ENCODE measurements at places on chromosomes 13 and 19. TPM values are rescaled to one million over a fixed set of nuclear protein-coding genes. Genes with fewer than 3 reads are reported as not detected.

DNA sequence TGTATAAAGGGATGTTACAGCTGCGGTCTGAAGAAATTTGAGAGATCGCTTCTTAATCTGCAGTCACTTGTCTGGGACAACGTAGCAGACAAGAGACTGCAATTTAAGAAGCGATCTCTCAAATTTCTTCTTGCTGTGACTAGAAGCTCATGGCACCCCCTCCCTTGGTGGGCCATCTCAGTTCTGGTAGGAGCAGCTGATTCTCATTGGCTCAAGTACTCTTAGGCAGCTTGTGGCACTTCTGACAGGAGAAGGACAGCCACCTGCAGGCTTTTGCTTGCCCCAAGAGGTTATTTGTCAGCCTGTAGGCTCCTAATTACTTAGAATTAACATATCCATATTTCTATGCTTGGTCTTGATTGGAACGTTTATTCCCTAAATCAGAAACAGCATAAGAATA lies 503.0 kb downstream of the DCT start:
- no peak for DNase-seq

- DNase-seq: no peak
Measured at GRCh38 chr13:90105276-90105675, 1242.2 kb upstream of the MIR17HG start.

GRCh38 chr13:47004027-47004426 lies 107.2 kb upstream of the HTR2A start:
- no peak for DNase-seq

DNA sequence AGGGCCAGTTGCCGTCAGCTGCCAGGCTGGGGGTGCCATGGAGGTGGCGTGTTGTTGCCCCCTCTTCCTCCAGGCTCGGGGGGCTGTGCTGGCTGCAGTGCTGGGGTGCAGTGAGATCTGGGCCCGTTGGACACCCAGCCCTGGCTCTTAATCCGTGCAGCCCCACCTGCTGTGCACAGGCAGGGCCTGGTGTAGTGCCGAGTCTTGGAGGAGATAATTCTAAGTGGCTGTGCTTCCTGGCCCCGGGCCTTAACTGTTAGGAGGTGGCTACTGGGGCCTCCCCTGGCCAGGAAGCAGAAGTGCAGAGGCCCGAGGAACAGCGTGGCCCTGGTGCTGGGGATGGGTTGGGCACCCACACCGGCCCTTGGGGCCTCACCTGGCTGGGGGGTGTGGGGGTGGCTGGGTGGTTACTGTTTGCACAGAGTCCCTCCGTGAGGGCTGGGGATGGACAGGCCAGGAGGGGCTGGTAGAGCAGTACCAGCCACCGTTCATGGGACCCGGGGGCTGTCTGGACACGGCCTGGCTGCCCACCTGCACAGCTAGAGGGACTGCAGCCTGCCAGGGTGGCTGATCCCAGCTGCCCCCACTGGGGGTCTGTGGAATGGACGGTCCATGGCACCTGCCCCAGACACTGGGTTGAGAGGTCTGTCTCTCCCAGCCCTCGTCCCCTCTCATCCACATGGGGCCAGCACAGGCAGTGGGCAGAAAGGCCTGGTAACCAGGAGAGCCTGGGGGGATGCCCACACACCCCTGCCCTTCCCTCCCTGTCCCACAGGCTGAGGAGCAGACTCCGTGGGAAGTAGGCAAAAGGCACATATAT lies 3.3 kb downstream of the GPX4 start:
- DNase-seq: no peak

- no peak for DNase-seq
Measured at GRCh38 chr13:69793783-69794453, 313.7 kb upstream of the ATXN8OS start.

The CHAMP1 gene
- total RNA-seq: 13.9 TPM

The TBXA2R gene
- 0.67 TPM for total RNA-seq

The OR10H1 gene
- total RNA-seq: not detected

The CD37 gene
- 12.1 TPM for total RNA-seq

GRCh38 chr13:95865080-95865615 lies 188.1 kb downstream of the UGGT2 start:
- DNase-seq: no peak

GRCh38 chr13:107743983-107744382 lies 471.4 kb downstream of the LIG4 start:
- DNase-seq: no peak

DNA sequence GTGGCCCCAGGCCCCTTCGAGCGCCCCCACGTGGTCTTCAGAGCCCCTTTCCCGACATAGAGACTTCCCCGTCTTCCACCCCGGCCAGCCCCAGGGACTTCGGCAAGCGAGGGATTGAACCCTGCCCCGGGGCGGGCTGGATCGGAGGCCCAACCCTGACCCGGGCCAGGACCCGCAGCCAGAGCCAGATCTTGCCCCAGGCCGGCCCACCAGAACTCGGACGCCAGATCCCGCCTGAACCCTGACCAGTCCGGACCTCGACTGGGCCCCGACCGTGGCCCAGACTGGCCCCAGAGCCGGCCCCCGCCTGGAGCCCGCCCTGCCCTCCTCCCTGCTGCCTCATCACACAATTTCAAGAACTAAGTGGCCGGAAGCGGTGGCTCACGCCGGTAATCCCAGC lies 253 bp upstream of the TPTE2 start:
- DNase-seq: no peak

- DNase-seq: no peak
Measured at GRCh38 chr19:4581666-4582553, 22.4 kb upstream of the SEMA6B start.

GRCh38 chr13:48112896-48113755 lies 18.2 kb upstream of the MED4 start:
- DNase-seq: no peak

DNA sequence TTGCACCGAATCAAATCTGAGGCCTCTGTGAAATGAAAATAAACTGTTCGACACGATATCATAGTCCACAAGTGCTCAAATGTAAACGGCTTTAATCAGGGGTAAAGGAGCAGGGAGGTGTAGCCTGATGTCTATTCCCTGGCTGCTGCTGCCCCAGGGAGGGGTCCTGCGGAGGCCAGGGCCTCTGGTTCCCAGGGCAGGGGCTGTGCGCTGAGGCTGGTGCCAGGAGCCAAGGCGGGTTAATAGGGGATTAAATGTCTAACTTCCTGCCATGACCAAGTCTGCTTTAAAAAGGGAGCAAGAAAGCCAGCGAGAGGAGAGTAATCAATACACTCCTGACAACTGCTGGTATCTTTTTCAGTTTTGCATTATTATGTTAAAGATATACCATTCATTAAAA lies 59.4 kb downstream of the ZNF536 start:
- DNase-seq: no peak

- peak; percentile 76 for DNase-seq
Measured at GRCh38 chr19:16608290-16608739, 19.7 kb downstream of the MED26 start.

DNA sequence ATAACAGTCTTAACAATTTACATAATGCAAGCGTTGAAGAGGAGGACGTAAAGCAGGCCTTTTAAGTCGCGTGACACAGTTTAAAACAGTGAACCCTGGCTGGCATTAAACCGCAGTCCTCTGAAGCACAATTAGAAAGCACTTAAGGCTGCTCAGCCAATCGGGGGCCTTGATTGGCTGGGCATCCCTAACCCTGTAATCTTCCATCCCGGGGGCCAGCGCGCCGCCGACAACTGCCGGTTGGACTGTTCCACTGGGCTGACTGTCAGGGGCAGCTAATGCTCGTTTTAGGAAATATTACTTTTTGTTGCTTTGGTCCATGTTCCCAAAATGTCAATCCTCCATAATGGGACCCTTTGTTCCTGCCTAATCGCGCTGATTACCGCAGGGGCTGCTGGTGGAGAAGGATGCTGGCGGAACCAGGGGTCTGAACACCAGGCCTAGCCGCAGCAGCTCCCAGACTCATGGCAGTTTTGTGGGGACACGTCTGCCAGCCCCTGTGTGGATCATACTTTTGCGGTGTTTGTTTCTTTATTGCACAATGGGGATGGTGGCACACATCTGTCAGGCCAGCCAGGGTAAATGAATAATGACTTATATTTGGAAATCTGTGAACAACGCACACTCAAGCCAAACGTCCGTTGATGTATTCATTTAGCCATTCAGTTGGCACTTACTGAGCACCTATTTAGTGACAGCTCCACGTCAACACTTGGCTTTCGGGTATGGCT lies 127.1 kb upstream of the SPACA7 start:
- DNase-seq: peak; percentile 28

- DNase-seq: no peak
Measured at GRCh38 chr13:82905071-82905470, 977.2 kb downstream of the SLITRK1 start.

The ADM5 gene
- 0.43 TPM for total RNA-seq

The SLITRK6 gene
- 0.82 TPM for total RNA-seq

- no peak for DNase-seq
Measured at GRCh38 chr13:66926200-66926850, 303.8 kb downstream of the PCDH9 start.

The PHLDB3 gene
- total RNA-seq: 7.7 TPM

GRCh38 chr19:12859546-12859945 lies 21.2 kb downstream of the MAST1 start:
- no peak for DNase-seq

DNA sequence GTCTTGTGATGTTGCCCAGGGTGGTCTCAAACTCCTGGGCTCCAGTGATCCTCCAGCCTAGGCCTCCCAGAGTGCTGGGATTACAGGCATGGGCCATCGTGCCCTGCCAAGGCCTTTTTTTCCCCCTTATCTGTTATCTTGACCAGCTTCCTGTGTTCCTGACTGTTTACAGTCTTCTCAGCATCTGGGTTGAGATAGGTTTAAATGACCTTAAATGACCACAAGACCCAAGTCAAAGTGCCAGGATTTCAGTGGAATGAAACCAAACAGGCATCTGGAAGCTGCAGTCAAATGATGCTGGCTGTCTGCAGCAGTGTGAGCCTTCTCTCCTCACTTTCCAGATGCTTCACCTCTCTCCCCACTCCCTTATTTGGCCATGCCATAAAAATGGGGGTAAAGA lies 114.2 kb upstream of the CLDN10 start:
- DNase-seq: no peak

The KLF1 gene
- 0.26 TPM for total RNA-seq

The ANGPTL4 gene
- 32.6 TPM for total RNA-seq

DNA sequence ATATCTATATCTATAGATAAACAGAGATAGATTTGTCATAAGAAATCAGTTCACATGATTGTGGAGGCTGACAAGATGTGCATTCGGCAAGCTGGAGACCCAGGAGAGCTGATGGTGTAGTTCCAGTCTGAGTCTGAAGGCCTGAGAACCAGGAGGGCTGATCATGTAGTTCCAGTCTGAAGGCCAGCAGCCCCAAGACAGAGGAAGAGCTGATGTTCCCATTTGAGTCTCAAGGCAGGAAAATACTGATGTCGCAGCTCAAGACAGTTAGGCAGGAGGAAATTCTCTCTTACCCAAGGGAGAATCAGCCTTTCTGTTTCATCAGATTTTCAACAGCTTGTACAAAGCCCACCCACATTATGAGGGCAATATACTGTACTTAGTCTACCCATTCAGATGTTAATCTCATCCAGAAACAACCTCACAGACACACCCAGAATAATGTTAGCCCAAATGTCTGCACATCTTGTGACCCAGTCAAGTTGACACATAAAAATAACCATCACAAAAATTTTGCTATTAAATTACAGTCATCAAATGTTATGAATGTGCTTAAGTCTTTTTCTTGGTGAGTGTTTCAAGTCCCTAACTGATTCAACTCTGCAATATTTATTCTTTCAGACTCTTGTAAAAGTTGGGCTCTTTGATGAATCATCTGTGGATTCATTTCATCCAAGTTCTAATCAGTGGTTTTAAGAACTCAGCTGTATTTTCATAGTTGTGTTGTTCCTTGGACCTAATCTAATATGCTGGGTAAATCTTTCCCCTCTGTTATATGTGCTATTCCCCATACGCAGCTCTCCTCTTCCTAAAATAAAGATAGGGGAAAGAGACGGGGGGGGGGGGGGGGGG lies 22.7 kb upstream of the LRCH1 start:
- DNase-seq: no peak

The KIR3DL1 gene
- not detected for total RNA-seq

GRCh38 chr19:5957170-5957569 lies 20.8 kb downstream of the RANBP3 start:
- no peak for DNase-seq

- peak; percentile 81 for DNase-seq
Measured at GRCh38 chr19:14381689-14382474, 638 bp downstream of the ADGRE5 start.

- no peak for DNase-seq
Measured at GRCh38 chr19:48041877-48042580, 1.9 kb downstream of the CABP5 start.

The THSD8 gene
- total RNA-seq: not detected

The LRRC4B gene
- total RNA-seq: 2.0 TPM

The NXNL1 gene
- not detected for total RNA-seq

DNA sequence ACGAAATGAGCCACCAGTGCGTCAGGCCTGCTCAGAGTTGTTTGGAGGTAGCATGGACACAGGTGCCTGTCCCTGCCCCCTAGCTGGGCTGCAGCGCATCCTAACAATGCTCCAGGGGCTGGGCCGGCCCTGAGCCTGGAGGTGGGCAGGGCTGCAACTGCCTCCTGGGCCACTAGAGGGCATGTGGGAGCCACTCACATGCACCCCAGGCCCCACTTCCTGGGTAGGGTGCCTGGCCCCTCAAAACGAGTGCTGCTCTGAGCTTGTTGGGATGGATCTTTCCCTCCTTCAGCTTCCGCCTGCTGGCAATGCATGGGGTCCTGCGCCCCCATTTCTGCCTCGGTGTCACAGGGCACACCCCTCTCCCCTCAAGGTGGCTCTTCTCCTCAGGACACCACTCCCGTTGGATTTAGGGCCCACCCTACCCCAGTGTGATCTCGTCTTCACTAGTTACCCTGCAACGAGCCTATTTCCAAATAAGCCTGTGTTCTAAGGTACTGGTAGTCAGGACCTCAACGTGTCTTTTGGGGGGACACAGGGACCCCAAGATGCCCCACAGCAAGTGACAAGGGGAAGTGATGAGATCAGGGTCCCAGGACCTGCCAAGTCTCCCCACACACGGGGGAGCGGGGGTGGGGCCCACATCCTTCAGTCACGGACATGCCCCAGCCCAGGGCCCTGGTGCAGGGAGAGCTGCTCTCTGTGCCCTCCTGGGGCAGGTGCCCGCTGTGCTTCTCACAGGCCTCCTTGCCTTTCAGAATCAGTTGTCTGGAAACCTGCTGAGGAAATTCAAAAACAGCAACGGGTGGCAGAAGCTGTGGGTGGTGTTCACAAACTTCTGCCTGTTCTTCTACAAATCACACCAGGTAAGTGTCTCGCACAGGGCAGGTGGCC lies 131.3 kb downstream of the STK24 start:
- no peak for DNase-seq

The NKPD1 gene
- 0.16 TPM for total RNA-seq

DNA sequence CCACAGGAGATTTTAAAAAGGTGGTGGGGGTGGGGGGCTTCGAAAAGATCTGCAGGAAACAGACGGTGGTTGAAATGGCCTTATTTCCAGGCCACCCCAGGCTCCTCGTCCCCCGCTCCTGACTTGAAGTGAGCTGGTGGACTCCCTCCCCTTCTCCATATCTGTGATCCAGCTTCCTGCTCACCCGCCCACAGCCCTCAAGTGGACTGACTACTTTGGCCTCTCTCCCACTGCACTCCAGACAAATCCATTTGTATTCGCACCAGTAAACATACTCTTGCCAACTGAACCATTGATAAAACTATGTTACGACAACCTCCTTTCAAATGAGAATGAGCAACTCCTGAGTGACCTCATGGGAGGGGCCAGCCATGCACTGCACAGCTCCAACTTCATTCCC lies 259.5 kb downstream of the COL4A1 start:
- peak; percentile 88 for DNase-seq

GRCh38 chr13:84553227-84553626 lies 671.0 kb upstream of the SLITRK1 start:
- DNase-seq: no peak

- no peak for DNase-seq
Measured at GRCh38 chr19:20964798-20965197, 41.7 kb downstream of the ZNF85 start.

- no peak for DNase-seq
Measured at GRCh38 chr19:23436318-23436717, 41.0 kb upstream of the ZNF91 start.

The DOCK9 gene
- total RNA-seq: 80.5 TPM

Measured in right atrium auricular region (tissue), 2 donors.